Hepatocyte (in vitro differentiated cells): ENCODE measurements at places on chromosomes 7 and 10. TPM values are rescaled to one million over a fixed set of nuclear protein-coding genes. Genes with fewer than 3 reads are reported as not detected.

- DNase-seq, result no peak
Measured at GRCh38 chr10:12719365-12719764, 282.1 kb downstream of the CCDC3 start.

GRCh38 chr7:33836797-33837355, 68.5 kb upstream of the BMPER start:
- no peak for DNase-seq

- no peak for DNase-seq
Measured at GRCh38 chr10:14039968-14040668, 290.6 kb downstream of the FRMD4A start.

BTBD16 gene
- total RNA-seq, result 0.47 and 0.92 TPM in 2 replicates

DNA sequence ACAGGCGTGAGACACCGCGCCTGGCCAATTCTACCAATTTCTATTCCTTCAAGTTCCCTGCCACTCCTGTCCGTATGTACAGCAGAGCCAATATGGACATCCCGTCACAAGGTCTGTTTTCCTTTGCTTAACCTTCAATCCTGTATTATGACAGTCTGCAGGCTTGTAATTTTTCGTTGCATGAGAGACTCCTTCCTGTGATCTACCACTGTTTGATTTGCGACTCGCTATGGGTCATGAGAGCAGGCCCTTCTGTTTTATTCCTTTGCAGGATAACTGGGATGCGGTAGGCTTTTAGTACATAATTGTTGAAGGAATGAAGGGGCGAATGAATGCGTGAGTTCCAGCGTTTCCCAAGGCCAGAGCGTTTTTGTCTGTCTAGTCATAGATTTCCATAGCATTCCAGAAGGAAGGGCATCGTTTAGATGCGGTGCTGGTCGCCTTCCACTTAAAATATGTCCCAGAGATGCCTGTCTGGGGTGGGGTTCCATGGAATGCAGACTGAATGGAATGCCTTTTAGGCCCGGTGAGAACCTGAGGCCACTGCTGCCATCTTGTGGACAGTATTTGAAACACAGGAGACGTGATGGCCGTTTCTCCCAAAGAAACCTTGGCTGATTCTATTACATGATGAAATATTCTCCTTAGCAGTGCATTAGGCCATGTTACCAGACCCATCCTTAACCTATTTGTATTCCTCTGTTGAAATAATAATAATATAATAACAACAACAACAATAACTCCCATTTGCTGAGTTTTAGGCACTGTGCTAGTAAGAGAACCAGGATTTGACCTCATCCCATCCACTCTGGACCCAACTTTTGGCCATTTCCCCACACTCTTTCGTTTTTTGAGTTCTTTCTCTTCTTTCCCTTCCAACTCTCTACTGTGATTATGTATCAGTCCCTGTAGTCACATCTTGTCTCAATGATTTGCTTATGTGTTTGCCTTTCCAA, 193.2 kb downstream of the MYOF start:
- peak; percentile 87 for DNase-seq

WNT16 gene
- 1.7 and 2.8 TPM in 2 replicates for total RNA-seq

ACSL5 gene
- total RNA-seq, result 40.2 and 43.1 TPM in 2 replicates

DNA sequence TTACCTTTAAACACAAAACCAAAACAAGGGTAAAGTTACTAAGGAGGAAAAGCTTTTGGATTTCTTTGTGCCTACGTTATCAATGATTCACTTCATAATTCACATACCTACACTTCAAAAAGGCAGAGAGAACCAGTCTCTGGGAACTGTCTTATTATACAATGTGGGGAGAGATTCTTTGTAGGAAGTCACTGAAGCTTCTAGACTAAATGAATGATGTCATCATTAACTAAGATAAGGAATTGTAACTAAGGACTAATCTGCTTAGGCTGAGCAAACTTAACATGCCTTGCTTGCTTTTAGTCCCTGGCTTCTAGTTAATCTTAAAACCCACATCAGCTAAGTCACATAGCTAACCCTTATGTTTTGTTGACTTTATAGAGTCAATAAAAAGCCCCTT, 771.2 kb downstream of the NXPH1 start:
- peak; percentile 24 for DNase-seq

OR2A12 gene
- total RNA-seq, result 0.24 and 1.0 TPM in 2 replicates

ENO4 gene
- total RNA-seq, result 0.28 and 0.43 TPM in 2 replicates

- no peak for DNase-seq
Measured at GRCh38 chr7:37550426-37550825, 101.8 kb upstream of the ELMO1 start.

LMOD2 gene
- total RNA-seq, result 0.04 TPM in 1 of 2 replicates, not detected in the other

ZC3HAV1L gene
- total RNA-seq, result 29.0 and 29.9 TPM in 2 replicates

GRCh38 chr10:48740988-48741387, 56.3 kb downstream of the WDFY4 start:
- DNase-seq, result no peak

DNA sequence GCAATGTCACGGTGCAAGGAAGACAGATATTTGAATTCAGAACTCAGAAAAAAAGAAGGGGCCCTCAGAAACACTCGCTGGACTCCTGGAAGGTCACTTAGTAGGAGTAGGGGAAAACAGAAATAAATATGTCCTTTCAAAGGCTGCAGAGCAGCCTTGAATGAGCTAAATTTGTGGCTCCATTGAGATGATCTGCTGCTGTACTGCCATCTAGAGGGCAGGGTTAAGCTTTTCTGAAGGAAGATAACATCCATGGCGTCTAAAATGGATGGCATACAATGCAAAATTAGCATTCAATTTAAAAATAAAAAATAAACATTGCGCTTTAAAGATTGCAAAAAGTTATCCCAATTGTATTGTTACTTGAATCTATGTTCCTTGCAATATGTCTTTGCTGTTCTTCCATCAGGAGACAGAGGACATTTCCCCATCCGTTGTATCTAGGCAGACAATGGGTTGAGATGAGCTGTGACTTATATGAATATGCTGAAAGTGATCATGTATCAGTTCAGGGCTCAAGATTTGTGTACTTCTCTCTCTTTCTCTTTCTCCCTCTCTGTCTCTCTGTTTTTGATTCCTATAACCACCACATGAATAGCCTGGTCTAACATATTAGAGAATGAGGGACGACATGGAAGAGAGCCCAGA, 642.2 kb downstream of the SH2D4B start:
- peak; percentile 58 for DNase-seq

DNA sequence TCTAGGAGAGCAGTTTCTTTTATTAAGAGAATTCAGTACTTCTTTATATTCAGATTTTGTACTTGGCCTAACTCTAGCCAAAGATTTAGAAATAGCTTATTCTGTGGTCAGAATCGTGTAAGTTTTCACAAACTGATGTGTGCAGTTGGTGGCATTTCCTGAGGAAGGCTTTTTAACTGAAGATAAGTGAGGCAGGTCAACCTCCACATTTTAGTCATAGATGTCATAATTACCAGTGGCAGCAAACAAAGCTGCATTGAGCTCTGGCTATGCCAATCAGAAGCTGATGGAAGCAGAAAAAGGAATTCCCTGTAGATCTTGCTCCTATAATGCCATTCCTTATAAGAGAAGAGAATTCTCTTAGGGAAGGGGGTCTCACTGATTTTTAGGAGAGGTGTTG, 141.3 kb upstream of the SP8 start:
- DNase-seq, result no peak

WNT8B gene
- total RNA-seq, result not detected in 2 replicates

DIP2C gene
- total RNA-seq, result 9.9 and 12.8 TPM in 2 replicates

DNAH11 gene
- total RNA-seq, result 0.43 and 2.0 TPM in 2 replicates

DNA sequence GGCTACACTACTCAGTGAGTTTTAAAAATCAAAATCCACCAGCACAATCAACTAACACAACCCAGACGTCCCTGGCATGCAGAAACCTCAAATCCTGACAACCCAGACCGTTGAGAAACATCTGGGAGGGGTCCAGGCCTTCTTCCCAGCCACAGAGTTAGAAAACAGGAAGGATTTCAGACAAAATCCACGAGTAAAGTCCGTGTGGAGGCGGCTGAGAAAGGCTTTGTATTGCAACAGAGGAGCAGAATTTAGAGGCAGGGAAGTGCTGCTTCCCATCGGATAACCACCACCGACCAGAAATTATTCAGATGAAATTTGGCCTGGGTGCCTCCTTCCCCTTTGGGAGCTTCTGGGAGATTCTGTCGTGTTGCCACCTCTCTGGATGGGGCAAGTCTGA, 61.5 kb downstream of the TNS3 start:
- no peak for DNase-seq

DNA sequence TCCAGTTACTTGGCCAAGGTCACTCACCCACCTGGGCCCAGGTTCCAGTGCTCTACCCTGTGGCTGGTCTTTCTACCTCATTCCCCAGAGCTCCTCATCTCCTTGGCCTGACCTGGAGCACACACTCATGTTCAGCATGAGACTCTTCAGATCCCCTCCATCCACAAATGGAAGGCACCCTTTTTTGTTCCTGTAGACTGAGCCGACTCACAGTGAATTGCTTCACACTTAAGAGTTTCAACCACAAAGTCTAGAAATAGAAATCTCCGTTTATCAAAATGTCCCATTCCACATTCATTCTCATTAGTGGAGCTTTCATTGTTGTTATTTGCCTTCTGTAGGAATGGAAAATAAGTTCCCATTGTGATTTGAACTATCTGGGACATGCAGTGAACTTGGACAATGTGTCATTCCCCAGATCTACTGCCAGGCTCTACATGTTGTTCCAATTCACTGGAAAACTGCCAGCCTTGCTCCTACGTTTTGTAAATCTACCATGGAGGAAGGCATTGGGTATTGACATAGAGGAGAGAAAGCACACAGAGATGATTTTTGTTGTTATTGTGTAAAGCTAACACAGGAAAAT, 125.3 kb upstream of the CELF2 start:
- DNase-seq, result no peak

LRRD1 gene
- 0.08 and 0.77 TPM in 2 replicates for total RNA-seq

DNA sequence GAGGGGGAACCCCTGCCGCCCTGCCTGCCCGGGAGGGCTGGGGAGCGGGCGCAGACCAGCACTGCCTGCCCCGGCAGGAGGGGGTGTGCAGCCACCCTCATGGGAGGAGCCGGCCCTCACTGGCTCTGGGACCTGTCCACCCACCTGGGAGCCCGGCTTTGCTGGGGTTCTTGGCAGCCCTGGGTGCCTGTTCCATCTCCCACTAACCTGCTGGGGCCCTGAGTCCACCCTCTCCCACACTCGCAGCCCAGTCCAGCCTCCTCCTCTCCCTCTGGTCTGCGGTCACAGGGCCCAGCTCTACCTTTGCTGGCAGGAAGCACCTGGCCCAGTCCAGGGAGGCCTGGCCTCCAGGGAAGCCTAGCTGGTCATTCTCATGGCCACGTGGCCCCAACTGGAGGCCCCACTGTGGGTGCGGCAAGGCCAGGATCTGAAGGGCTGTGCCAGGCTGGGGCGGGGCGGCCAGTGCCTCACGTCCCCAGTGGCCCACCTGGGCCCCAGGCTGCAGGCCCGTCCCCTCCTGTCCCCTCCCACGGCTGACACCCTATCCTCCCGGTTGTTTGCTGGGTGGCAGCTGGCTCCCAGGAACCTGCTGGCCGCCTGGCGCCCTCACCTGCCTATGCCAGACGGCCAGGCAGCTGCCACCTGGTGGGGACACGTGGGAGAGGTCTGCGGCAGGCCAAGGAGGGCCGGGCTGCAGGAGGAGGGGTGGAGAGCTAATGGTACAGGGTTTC, at the start of gene TMEM184A:
Gene TMEM184A, minus strand, starts transcription at position 393 of the 731 bp plus-strand sequence. CDS start 721 bp downstream, outside the sequence.
- DNase-seq, result peak; percentile 89

GRCh38 chr7:101860316-101861217, 43.1 kb downstream of the CUX1 start:
- DNase-seq, result no peak

GRCh38 chr7:44265728-44266127, 59.7 kb downstream of the CAMK2B start:
- no peak for DNase-seq

DNA sequence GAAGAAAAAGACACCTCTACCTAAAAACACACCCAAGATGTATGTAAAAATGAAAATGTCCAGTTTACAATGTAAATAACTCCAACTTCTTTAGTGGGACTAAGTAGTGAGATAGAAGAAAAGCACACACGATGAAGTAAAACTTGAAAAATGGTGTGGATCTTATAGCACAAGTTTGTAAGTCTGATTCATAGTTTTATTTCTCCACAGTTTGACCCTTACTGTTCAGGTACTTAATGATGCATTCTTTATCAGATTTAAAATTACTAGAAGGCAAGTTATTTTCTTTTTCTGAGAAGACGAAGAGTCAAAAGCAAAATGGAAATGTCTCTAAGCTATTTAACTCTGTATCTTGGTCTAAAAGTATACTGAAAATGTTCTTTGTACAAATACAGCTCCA, 6.1 kb downstream of the NAMPT start:
- no peak for DNase-seq

- DNase-seq, result no peak
Measured at GRCh38 chr10:90378524-90379076, 479.2 kb downstream of the HTR7 start.

GRCh38 chr10:100345570-100346330, 1.3 kb upstream of the SCD start:
- DNase-seq, result no peak

GRCh38 chr7:69617364-69617763, 19.1 kb downstream of the AUTS2 start:
- no peak for DNase-seq

DNA sequence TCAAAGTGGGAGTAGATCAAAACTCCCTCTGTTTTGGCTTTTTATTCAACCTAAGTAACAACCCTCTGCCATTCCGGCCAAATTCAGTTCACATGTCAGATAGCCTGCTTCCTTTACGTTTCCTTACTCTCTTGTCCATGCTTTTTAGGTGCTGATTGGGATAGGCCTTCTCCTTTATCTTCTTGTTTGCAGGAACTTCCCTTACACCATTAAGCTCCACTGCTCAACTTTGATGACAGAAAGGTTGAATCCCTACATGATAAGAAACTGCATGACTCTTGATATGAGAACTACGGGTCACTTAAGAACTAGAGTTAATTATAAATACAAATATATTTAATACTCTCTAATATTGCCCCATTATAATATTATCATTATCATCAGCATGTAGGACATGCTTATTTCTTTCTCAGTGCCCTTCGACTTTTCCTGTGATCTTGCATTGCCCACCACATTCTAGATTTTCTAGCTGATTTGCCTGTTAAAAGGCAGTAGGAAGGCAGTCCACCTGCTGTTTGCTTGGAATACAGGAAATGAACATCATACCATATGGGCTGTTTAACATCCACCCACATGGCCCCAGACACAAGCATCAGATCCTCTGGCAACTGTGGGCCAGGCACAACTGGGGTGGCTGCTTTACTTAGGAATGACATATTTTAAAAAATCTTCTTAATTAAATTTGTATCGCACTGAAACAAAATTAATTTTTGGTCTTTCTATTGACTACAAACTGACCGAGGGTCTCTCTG, 59.7 kb upstream of the CCDC6 start:
- no peak for DNase-seq

- DNase-seq, result no peak
Measured at GRCh38 chr10:26391701-26392695, 46.1 kb upstream of the APBB1IP start.

CPA4 gene
- 1.1 and 2.1 TPM in 2 replicates for total RNA-seq

TLX1 gene
- total RNA-seq, result 0.24 TPM in 1 of 2 replicates, not detected in the other
